Mesenteric fat pad (tissue), 1 donor: ENCODE measurements at places on chromosomes 1 and 21. TPM values are rescaled to one million over a fixed set of nuclear protein-coding genes. Genes with fewer than 3 reads are reported as not detected.

Gene CD5L
- not detected for total RNA-seq

- no peak for DNase-seq
Observed at GRCh38 chr1:172680244-172680643, 21.3 kb downstream of the FASLG start.

DNA sequence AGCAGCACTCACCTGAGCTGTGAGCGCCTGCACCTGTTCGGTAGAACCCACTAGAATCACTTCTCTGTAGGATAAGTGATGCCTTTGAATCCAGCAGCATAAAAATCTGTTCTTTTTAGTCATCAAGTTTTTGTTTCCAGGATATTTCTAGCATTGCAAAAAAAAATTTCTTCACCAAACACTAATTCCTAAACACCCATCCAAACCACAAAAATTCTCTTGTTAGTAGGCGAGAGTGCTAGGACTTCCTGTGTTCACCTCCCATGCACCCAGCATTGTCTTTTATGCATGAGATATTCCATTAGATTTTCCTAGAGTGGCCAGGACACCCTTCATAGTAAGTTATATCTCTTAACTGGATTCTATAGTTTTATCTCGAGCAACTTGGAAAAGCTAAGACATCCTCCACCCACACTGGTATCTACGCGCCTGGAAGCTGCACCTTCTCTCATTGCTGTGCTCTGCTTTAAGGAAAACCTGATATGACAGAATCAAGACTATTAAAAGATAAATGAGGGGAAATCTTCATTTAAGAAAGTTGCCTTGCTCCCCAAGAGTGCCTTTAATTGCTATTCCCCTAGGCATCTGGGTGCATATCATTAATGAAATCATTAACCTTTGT is 12.3 kb downstream of the SERTAD4 start:
- DNase-seq, result no peak

GRCh38 chr1:85850238-85850637 is 142.0 kb upstream of the ZNHIT6 start:
- no peak for DNase-seq

GRCh38 chr1:28899267-28899666 is 15.1 kb upstream of the EPB41 start:
- no peak for DNase-seq

DNA sequence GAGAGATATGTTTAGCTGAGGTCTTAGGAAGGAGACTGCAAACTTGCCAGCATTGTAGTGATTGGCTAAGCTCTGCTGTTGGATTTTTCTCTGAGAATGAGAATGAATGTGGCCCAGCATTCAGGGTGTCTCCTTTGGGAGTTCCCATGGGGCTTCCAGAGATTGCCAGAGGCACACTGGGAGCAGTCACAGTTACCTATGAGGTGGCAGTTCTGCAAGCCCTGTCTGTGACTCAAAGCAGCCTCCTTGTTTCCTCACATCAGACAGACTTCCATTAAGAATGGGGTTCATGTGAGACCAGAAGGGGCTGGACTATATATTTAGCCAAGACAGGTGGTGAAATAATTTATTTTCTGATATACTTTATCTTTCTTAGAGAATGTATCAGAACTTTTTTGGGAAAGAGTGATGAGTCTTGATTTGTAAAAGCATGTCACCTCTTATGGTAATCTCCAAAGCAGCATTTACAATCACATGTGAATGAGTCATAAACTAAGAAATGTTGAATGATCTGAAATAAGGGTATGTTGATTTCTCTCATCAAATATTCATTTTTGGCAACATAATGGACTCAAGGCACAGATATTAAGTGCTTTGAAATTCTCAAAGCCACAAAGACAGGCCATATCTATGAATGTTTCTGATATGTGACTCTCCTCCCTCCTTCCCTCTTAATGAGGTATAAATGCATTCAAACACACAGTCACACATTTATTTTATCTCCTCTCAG is 9.5 kb upstream of the SLC19A2 start:
- DNase-seq, result no peak

- DNase-seq, result no peak
Observed at GRCh38 chr1:19893687-19894086, 11.5 kb downstream of the OTUD3 start.

DNA sequence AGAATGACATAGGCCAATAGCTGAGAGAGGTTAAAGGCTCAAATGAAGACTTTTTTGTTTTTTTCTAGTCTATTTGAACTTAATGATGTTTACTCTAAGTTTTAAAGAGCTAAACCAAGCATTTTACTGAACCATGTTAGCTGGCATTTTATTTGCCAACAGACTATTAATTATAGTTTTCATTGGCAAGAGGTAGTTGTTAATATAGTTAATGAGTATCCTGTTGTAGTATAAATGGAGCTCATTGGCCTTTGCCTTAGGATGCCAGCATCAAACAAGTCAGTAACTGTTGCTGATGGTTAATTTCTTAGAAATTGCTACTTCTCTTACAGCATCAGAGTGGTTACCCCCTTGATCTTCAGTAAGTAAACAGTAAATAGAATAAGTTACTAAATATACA is 339.0 kb upstream of the B3GALT2 start:
- no peak for DNase-seq

GRCh38 chr1:108570128-108570527 is 10.2 kb downstream of the EEIG2 start:
- DNase-seq, result no peak

DNA sequence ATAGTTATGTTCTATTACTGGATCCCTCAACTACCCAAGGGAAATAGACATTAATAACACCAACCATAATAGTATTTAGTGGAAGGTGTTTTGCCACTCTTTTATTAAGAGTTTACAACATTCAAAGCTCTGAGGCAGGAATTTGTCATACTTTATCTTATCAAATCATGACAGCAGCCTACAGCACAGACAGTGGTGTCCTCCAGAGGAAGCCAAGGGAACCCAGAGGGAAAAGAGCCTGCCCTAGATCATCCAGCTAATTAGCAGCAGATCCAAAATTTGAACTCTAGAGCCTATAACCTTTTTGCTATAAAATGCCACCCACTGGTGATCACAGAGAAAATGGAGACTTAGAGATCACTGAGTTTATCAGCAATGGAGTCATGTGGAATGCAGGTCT is 18.2 kb downstream of the VAV3 start:
- DNase-seq, result no peak

- DNase-seq, result no peak
Observed at GRCh38 chr1:74246315-74246714, 11.1 kb downstream of the TNNI3K start.

Gene TRIM62
- 4.4 TPM for total RNA-seq

Gene GLIS1
- 2.1 TPM for total RNA-seq

DNA sequence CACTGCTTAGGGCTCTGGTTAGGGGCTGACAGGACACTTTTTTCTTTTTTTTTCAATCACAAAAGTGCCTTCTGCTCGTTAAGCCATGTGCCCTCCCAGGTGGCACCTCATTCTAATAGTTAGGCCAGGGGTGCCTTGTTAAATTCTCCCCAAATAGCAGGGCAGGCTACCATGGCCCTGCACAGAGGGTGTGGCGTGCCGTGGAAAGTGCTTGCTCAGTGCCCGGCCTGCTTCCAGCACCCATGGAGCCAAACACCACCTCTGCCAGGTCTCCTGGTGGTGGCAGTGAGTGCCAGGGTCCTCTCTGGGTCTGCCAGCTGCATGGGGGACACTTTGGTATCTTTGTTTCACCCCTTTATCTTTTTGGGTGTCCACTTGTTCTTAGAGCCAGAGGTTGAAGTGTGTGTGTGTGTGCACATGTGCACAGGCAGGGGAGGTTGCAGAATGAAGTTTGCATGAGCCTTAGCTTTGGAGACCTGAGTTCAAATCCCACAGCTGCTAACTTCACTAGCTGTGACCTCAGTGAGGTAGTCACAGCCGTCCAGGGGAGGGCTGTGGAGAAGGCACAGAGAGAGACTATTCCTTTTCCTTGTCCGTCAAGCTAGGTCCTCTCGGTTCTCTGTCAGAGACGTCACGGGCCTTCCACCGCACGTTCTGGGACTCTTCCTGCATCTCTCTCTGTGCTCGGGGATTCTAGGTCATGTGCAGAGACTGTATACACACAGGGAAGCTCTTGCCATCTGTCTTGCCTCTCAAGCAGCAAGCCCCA is 39.9 kb upstream of the CSF3R start:
- DNase-seq, result no peak

DNA sequence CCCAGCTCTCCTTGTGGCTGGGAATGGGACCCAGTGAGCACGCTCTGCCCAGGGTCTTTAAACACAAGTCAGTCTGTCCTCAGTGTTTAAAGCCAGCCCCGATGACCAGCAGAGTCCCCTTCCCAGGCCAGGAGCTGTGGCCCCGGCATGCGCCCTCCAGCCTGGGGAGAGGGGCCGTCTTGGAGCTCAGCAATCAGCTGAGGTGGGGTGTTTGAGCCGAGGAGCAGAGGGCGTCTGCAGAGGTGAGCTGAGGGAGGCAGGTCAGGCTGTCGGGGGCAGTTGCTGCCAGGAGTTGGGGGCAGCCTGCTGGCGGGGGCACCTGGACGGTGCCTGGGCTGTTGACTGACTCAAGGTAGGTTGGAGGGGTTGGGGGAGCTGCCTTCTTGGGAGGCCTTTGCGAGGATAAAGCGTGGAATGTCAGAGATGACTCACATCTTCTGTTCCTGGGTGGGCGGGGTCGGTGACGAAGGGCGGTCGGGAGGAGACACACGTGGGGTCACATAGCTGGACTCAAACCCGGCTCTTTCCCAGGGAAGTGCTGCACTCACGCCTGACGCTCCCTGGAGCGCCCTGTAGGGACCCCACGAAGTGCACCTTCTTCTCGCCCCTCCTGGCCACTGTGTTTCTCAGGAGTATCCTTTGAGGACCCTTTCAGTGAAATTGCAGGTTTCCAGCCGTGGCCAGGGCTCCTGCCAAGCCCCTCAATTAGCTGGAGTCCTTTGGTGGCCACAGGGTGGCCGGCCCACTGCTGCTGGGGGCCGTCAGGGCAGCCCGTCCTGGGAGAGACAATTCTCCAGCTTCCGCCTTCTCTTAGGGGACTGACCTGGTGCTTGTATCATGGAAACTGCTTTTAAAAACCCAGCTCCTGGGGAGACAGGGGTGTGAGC is 86.2 kb downstream of the SIK1 start:
- no peak for DNase-seq

- no peak for DNase-seq
Observed at GRCh38 chr1:156431769-156432668, 63.0 kb downstream of the RHBG start.

DNA sequence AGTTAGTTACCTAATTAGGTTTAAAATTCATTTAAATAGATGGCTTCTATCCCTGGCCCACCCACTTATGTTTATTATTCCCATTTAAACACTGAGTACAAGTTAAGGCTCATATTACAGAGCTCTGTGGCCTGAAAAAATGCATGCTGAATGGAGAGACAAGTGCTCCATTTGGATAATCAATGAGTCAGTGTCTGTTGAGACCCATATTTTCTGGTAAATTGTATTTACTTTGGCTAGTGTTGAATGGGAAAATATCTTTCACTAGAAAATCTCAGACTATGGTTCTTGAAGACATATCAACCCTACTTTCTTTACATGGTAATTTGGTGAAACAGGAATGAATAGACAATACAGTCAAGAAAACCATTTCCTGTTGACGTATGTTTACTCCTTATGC is 356.0 kb downstream of the S1PR1 start:
- no peak for DNase-seq

DNA sequence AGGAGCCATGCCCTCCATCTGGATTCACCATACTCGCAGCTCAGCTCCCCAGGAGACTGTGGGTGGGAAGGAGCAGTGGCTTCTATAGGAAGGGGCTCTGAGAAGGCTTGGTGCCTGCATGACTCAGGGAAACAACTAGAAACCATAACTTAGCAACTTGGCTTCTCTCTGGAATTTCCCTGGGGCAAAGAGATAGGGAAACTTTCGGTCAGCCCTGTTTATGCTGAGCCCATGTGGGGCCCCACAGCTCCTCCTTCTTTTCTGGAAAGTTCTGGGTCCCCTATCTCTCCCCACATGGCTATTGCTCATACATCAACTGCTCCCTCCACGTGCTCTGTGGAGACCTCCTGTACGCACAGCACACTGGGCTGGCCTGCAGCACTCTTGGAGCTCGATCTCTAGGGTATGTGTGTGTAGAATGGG is 39.3 kb downstream of the PLEKHA6 start:
- no peak for DNase-seq

GRCh38 chr1:30476911-30477459 is 246.4 kb downstream of the MATN1 start:
- DNase-seq, result peak; percentile 55

GRCh38 chr21:25506887-25507286 is 100.4 kb downstream of the MRPL39 start:
- DNase-seq, result no peak

DNA sequence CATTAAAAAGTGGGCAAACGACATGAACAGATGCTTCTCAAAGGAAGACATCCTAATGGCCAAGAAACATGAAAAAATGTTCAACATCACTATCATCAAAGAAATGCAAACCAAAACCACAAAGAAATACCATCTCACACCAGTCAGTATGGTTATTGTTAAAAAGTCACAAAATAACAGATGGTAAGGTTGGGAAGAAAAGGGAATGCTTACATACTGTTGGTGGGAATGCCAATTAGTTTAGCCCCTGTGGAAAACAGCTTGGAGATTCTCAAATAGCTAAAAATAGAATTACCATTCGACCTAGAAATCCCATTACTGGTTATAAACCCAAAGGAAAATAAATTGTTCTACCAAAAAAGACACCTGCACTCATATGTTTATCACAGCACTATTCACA is 369.4 kb downstream of the KCNH1 start:
- DNase-seq, result no peak

Gene HSD11B1
- 83.7 TPM for total RNA-seq

Gene NCF2
- total RNA-seq, result 40.8 TPM

DNA sequence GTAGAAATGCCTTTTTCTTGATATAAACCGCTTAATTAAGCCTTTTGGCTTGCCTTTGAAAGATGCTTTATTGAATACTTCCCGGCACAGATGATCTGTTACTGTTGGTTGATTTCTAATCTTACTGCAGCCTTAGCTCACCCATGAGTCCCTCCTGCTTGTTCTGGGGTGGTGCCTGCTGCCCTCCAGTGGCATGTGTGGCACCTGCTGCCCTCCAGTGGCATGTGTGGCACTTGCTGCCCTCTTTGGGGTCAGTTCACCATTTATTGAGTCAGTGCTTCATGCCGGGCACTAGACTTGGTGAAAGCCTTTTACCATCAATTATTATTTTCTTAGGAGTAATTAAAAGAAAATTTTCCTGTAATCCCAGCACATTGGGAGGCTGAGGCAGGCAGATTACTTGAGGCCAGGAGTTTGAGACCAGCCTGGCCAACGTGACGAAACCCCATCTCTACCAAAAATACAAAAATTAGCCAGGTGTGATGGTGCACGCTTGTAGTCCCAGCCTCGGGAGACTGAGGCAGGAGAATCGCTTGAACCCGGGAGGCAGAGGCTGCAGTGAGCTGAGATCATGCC is 54.3 kb downstream of the ADARB1 start:
- DNase-seq, result no peak

Gene GRIK3
- total RNA-seq, result not detected

Gene IL12RB2
- total RNA-seq, result 3.4 TPM
